ENCODE measurements at places on chromosomes 4 and X.

DNA sequence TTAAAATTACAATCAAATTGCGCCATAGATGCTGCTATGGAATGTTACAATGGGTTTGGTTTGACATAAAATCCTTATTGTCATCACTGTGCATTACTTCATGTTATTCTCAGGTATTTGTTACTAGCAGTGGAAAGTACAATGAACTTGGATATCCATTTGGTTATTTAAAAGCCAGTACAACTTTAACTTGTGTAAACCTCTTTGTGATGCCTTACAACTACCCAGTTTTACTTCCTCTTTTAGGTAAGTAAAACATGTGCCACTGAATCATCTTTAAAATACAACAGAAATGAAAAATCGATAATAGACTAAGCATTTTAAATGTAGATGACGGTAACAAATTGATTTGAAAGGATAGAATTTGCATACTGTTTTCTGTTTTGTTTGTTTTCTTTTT, 35.6 kb downstream of the INTS6L start:
- no peak for DNase-seq

- DNase-seq = peak; percentile 57
Observed at GRCh38 chr4:113901994-113902787, 77.3 kb downstream of the ARSJ start.

- DNase-seq = no peak
Observed at GRCh38 chr4:143514901-143515300, 1.4 kb downstream of the SMARCA5 start.

- DNase-seq = no peak
Observed at GRCh38 chrX:148530464-148531077, 30.2 kb downstream of the AFF2 start.

DNA sequence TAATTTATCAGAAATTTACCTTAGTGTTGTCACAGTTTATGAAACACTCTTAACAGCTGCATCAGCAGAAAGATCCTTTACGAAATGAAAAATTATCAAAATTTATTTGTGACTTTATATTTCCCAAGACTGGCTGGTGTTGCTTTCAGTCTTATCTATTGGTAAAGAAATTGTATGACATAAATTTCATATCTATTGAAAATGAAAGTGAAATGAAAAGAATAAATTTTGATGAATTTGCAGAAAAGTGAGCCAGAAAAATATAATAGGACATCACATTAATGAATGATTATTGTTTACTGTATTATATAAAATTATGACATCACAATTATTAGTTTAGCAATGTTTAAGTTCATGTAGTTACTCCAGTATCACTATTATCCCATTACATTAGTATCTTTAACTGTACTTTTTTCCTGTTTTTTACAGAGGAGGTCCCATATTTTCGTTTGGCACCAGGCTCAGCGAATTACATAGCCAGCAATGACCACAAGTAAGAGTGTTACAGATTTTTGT, 13.2 kb upstream of the TMEM165 start:
- DNase-seq = no peak

DNA sequence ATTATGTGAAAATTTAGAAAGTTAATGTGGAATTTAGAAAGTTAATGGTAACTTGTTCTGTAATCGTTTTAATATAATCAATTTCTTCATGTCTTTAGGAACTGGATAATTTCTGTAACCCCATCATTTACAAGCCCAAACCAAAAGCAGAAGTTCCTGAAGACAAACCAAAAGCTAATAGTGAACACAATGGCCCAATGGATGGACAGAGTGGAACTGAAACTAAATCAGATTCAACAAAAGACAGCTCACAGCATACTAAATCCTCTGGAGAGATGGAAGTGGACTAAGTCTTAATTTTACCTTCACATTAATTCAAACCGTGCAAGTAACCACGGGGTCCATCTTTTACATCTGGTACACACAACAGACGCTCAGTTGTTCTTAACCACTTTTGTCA, 48.1 kb upstream of the PLK4 start:
- no peak for DNase-seq

DNA sequence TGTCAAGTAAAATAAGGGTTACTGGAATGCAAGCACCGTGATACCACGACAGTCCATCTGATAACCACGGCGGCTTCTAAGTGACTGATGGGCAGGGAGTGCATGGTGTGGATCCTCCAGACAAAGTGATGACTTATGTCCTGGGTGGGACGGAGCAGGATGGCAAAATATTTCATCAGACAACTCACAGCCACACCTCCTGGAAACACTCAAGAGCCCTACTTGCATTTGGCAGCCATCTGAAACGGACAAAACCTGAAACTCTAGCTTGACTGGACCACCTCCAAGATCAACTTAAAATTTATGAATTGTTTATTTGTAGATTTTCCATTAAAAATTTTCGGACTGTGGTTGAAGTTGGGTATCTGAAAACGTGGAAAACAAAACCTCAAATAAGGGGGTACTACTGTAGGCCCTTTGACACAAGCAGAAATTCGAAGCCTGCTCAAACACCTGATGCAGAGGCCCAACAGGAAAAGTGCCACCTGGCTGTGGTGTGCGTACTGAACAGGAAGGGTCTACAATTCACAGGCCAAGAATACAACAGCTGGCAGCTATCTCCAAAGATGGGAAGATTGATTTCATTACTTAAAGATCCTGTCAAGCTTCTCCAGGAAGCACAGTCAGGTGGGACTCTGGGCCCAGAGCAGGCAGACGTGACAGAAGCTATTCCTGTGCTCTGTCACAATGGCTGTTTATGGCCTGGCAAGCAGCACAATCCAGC, 26.0 kb downstream of the LRIT3 start:
- DNase-seq = no peak

- no peak for DNase-seq
Observed at GRCh38 chr4:76188557-76188956, 25.1 kb downstream of the SCARB2 start.

GRCh38 chr4:164639001-164639400, 114.9 kb upstream of the SMIM31 start:
- no peak for DNase-seq

- peak; percentile 63 for DNase-seq
Observed at GRCh38 chr4:52038103-52038912, at the start of gene SGCB. Gene SGCB (minus strand): TSS chr4:52038299. CDS start chr4:52038259, 40 bp downstream.

DNA sequence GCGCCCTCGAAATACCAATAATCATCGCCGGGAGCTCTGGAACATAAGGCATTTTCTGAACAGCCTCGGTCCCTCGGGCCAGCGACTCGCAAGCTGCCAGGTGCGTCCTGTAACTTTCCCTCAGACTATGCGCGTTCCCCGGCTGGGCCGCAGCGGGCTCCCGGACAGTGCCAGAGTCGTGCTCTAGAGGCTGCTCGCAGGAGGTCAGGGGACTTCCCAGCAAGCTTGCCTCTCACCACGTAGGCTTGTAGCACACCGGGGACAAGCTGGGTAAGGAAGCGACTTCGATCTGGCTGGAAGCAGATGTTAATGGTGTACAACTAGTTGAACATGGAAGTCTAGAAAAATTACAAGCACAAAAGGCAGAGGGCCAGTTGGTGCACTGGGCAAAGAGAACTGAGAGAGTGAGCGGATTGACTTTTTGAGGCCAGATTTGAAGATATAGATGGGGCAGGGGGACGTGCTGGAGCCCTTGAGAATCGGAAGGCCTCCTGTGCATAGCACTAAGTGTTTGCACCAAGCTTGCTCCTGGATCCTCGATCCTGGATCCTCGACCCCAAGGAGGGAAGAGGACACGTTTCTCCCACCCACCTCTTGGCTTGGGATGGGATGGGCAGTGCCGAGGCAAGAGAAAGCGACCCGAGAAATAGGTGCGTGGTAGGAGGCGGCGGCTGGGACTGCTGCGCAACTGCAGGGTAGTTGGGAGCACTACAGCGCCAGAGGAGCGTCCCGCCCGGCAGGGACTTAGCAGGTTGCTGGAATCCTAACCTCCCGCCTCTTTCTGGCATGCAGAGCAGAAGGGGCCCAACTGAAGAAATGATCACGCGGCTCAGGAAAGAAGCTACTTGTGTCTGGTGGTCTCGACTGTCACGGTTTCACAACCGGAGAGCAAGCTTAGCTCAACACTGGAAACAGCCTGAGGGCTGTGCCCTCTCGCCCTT, 19.9 kb upstream of the ZIC3 start:
- DNase-seq = no peak

DNA sequence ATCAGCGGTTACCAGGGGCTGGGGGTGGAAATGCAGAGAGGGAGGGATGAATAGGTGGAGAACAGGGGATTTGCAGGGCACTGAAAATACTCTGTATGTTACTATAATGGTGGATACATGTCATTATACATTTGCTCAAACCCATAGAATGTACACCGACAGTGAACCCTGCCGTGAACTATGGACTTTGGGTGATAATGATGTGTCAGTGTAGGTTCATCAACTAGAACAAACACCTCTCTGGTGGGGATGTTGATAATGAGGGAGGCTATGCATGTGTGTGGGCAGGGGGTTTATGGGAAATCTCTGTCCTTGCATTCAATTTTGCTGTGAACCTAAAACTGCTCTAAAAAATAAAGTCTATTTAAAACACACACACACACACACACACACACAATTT, 11.5 kb downstream of the HPSE start:
- DNase-seq = no peak

GRCh38 chr4:25628451-25628850, 27.2 kb upstream of the SLC34A2 start:
- no peak for DNase-seq

DNA sequence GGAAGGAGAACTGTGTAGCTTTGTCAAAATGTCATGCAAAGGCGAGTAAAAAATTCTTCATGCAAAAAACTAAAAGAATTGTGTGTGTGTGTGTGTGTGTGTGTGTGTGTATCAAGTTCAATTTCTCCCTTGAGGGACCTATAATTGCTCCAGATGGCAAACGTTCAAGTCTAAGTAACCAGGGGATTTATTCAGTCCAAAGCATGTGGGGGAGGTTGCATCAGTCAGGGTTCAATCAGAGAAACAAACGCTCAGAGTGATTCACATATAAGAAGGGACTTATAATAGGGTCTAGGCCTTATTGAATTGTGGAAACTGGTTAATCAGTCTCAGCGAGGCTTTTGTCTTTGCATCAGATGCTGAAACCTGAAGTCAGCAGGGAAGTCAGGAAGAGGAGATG, 5.0 kb downstream of the DCAF8L1 start:
- DNase-seq = no peak

GRCh38 chr4:120919358-120919757, 3.2 kb downstream of the PRDM5 start:
- no peak for DNase-seq

DNA sequence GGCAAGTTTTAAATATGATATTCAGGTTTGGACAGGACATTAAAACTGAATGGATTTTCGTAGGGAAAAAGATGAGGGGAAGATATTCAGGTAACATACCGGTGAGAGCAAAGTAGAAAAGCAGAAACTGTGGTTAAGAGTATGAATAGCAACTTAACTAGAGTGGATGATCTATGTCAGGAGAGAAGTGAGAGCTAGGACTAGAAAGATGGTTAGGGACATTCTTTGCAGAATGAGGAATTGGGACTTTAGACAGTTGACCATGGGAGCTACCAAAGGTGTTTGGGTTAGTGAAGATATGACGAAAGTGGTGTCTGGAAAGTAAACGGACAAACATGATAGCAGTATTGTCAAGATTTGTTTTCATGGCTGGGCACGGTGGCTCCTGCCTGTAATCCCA, 45.2 kb downstream of the ANXA5 start:
- no peak for DNase-seq

- DNase-seq = no peak
Observed at GRCh38 chr4:102596532-102596931, 95.4 kb downstream of the NFKB1 start.

- no peak for DNase-seq
Observed at GRCh38 chr4:138182838-138183426, 59.2 kb downstream of the SLC7A11 start.

GRCh38 chrX:2921193-2921592, 7.9 kb downstream of the ARSD start:
- no peak for DNase-seq

DNA sequence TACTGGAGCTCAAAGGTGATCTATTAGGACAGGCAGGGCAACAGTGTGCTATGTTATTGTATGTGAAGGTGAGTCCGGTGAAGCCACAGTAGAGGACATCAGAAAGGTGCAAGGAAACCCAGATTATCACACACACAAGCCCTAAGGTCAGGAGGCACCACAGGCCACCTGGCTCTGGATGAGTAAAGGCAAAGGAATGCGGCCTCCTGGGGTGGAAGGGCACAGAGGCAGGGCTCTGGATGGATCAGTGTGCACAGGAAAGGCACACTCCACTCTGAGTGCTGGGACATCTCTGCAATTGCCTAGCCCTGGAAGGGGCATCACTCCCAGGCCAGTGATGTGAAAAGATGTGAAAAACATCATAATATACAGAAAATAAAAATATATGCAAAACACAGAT, 683.5 kb downstream of the TRIML1 start:
- DNase-seq = no peak

GRCh38 chr4:16043642-16044498, 40.0 kb downstream of the PROM1 start:
- no peak for DNase-seq

- DNase-seq = no peak
Observed at GRCh38 chrX:11481035-11481434, 184.7 kb downstream of the ARHGAP6 start.

DNA sequence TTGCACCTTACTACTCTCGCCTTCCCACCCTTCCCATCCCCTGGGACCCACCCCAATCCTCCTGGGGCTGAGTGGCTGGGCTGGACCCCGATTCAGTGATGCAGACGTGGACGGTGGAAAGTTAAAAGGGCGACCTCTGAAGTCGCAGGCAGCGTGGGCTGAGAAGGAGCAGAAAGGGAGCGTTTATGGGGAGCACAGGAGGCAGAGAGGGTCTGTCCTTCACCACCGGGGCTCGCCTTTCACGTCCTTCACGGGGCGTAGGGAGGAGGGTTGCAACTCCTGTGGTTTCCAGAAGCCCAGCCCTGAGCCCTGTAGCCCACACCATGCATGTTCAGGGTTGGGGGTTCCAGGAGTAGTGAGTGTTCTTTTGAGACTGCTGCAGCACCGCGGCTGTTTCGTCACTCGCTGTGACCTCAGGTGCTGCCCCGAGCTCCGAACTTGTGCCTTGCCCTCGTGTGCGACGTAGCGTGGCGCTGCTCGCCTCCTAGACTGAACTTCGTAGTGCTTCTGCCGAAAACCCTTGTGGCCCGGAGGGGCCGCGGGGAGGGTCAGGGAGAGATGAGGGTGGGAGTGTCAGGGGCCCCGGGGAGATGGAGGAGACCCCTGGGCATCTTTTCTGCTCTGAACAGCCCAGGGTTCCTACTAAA, 1.6 kb downstream of the NHS start:
- no peak for DNase-seq

- no peak for DNase-seq
Observed at GRCh38 chr4:16337936-16338335, 111.7 kb upstream of the TAPT1 start.

- no peak for DNase-seq
Observed at GRCh38 chrX:39817754-39818470, 279.8 kb downstream of the BCOR start.

GRCh38 chr4:575281-576141, 584 bp downstream of the TMEM271 start:
- DNase-seq = no peak

- DNase-seq = no peak
Observed at GRCh38 chrX:81390237-81390636, 188.3 kb downstream of the SH3BGRL start.

DNA sequence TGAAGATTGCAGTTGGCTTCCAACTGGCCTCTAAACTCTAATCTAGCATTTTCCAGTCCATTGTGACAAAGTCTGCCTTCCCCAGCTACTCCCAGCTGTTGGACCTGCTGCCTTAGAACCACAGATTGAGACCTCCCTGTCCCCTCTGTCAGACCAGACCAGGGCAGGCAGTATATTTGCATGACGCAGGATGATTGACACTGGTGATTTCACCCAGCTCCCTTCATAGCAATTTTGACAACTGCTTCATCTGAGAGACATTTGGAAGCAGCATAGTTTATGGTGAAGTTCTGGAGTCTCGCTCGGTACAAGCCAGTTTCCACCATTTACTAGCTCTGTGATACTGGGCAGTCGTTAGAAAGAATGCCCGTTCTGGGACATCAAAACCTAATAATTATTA, 2.5 kb downstream of the CYP4V2 start:
- no peak for DNase-seq
